Smooth muscle cell of trachea (primary cell): ENCODE measurements at places on chromosomes 7 and 10. TPM values are rescaled to one million over a fixed set of nuclear protein-coding genes. Genes with fewer than 3 reads are reported as not detected.

TYW1B gene
- total RNA-seq: 5.2 and 5.8 TPM in 2 replicates

SLC16A9 gene
- 0.33 and 1.9 TPM in 2 replicates for total RNA-seq

OGDHL gene
- 0.17 and 0.29 TPM in 2 replicates for total RNA-seq

PNLIPRP2 gene
- total RNA-seq: not detected in 2 replicates

ANKIB1 gene
- 58.6 and 65.2 TPM in 2 replicates for total RNA-seq

SHH gene
- total RNA-seq: under 0.01 TPM in 1 of 2 replicates, not detected in the other

PON3 gene
- total RNA-seq: not detected in 2 replicates

MYL10 gene
- not detected in 2 replicates for total RNA-seq
